ENCODE measurements at places on chromosomes 5 and 9.

DNA sequence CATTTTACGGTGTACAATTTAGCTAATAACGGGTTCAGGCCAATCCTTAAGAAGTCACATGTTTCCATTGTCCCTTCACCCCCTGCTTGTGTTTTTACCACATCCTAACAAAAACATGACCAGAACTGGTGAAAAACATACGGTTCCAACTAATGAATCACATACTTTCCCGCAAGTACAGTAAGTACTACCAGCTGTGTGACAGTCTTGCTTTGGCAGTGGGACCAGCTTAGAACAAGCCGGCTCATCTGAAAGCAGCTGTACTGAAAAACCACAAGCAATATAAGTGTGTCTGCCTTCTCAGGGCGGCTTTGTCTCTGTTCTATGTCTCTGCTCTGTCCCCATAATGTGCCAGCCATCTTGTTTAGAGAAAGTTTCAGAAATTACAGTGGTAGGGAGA lies 242.5 kb downstream of the BNC2 start:
- peak; percentile 80 for DNase-seq

DNA sequence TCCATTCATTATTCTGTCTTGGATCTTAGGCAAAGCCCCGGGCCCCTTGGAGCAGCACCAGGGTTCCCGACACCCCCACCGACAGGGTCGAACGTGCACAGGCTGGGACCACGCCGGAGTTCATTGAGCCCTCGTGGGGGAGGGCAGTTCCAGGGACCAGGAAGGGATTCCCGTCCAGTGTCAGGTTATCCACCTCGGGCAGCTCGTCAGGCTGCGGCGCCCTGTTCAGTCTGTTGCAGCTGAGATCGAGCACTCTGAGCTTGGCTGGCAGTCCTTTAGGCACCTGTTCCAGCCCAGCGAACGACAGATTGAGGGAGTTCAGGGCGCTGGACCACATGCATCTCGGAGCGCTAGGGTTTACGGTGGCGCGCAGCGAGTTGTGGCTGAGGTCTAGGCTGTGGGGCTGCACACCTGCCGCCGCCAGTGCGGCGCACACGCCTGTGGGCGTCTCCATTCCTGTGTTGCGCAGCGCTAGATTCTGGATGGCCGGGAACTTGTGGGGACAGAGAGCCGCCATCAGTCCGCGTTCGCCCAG lies 1.1 kb downstream of the CD14 start:
- no peak for DNase-seq

GRCh38 chr9:112278152-112278551 lies 55.3 kb downstream of the PTBP3 start:
- no peak for DNase-seq

GRCh38 chr5:1779782-1780613 lies 19.6 kb downstream of the MRPL36 start:
- DNase-seq: no peak

GRCh38 chr5:136382071-136382470 lies 16.7 kb upstream of the TRPC7 start:
- DNase-seq: no peak

DNA sequence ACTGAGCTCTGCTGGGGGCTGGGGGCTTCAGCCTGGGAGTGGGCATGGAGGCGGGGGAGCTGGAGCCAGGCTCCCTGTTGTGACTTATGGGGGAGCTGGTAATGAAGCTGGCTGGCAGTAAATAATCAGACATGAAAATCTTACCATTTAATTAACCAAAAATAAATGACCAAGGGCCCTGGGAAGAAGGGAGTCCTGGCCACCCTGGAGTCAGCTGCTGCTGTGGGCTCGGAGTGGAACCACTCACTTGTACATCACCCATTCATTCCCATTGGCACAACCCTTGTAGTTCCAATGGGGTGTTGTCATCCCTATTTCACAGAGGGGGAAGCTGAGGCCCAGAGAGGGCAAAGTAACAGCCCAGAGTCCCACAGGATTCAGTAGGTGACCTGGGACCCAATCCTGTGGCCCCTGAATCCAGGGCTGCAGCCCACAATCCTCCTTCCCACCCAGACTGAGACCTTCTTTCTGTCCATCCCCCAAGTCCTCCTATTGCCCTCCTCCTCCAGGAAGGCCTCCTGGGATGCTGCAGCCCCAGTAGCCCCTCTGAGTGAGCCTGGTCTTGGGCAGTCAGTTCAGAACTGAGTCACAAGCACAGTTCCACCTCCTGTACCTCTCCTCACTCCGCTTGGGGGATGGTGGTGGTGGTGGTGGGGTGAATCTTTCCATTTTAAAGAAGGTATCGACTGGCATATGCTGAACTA lies 259.4 kb upstream of the MVB12B start:
- DNase-seq: no peak

GRCh38 chr5:90477073-90477472 lies 2.4 kb downstream of the POLR3G start:
- no peak for DNase-seq

DNA sequence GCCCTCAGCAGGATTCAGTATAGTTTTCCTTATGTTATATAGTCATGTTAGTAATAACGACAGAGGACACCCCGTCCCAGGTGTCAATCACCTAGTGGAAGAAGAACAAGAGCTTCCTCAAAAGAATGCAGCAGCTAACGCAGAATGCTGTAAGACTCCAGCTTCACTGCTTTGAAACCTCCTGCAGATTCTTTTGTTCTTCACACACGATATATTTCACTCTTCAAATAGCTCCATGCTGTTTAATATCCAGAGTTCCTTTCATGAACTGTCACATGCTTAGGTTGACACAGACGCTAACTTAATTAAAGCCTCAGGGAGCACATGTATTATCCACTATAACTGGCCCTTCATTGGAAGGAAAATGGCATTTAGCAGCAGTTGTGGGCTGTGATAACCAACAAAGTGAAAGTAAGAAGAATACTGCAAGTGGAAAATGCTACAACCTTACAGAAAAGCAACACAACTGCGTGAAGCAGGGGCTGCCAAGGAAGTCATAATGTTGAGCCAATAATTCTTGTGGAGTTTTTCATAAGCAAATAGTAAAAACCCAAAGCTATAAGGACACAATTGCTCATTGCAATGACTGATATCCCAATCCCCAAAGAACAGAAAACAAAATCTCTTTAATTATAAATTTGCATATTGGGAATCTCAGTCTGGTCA lies 387.5 kb downstream of the PLK2 start:
- DNase-seq: no peak

GRCh38 chr9:134895097-134895496 lies 14.5 kb downstream of the FCN2 start:
- no peak for DNase-seq
